Neural progenitor cell (in vitro differentiated cells): ENCODE measurements at places on chromosomes 3 and 15. TPM values are rescaled to one million over a fixed set of nuclear protein-coding genes. Genes with fewer than 3 reads are reported as not detected.

Gene SAMD7
- total RNA-seq: not detected in 2 replicates

Gene C3orf49
- not detected in 2 replicates for total RNA-seq

- H3K27ac ChIP-seq: no peak overlapping the region
- peaks cover 6% of the 10 kb centered on the region for H3K4me1 ChIP-seq
- peak; percentile 17 for DNase-seq
- H3K4me3 ChIP-seq: no peak overlapping the region
- H3K36me3 ChIP-seq: no peaks in the 10 kb centered on the region
Measured at GRCh38 chr3:57068437-57069089, 8.1 kb downstream of the SPATA12 start.

Gene BLM
- total RNA-seq: 35.2 and 58.0 TPM in 2 replicates

GRCh38 chr3:87867001-87867400 is 191.8 kb downstream of the CGGBP1 start:
- H3K36me3 ChIP-seq: no peaks in the 10 kb centered on the region
- DNase-seq: no peak
- H3K4me1 ChIP-seq: no peaks in the 10 kb centered on the region

DNA sequence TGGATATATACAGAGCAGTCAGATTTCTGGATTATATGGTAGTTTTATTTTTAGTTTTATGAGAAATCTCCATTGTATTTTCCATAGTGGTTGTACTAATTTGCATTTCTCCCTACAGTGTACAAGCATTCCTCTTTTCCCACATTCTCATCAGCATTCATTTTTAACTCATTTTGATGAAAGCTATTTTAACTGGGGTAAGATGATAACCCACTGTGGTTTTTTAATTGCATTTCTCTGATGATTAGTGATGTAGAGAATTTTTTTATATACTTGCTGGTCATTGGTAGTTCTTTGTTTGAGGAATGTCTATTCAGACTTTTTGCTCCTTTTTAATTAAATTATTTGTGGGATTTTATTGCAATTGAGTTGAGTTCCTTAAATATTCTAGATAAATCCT is 903.6 kb downstream of the DIPK2A start:
- no peak for DNase-seq
- H3K4me3 ChIP-seq: no peak overlapping the region
- H3K27ac ChIP-seq: no peak overlapping the region
- no peaks in the 10 kb centered on the region for H3K4me1 ChIP-seq

DNA sequence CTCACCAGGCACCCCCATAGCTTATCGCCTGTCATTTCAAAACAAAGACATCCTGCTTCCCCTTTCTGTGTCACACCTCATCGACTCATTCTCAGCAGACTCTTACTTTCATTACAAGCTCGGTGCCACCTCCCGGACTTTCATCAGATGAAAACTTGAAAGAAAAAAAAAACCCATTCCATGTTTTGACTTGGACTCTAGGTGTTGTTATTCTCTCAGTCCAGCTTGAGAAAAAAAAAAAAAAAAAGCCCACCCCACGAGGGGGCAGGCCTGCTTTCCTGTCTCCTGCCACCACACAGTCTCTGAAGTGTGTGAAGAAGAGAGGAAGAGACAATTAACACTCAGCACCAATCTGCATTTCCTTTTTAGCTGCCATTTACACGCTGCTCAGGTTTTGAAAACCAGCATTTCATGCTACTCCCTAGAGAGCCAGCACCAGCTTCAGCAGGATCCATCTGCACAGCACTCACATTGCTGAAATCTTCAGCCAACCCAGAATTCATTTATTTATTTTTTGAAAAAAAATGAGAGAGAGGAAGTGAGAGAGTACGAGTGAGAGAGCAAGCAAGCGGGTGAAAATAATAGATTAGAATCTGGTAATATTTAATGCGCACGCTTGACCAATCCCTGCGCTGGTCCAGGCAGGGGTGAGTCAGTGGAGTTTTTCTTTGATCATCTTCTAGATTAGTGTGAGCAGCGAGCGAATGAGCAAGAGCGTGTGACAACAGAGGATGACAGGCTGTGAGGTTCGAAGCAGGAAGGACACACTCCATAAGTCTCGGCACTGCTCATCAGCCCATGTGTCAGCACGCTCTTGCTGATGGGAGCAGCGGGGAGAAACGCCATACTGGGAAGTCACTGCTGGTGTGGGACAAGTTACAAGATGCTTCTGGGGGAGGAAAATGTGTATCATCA is 23.5 kb downstream of the ZNF80 start:
- no peak overlapping the region for H3K4me3 ChIP-seq
- H3K36me3 ChIP-seq: no peaks in the 10 kb centered on the region
- no peak overlapping the region for H3K27ac ChIP-seq
- peaks cover 13% of the 10 kb centered on the region for H3K4me1 ChIP-seq

Gene KLHL24
- total RNA-seq: 75.9 and 97.2 TPM in 2 replicates

GRCh38 chr15:59367022-59367451 is 5.6 kb downstream of the MYO1E start:
- H3K36me3 ChIP-seq: no peaks in the 10 kb centered on the region
- no peak overlapping the region for H3K27ac ChIP-seq
- no peak for DNase-seq
- peaks cover 6% of the 10 kb centered on the region for H3K4me1 ChIP-seq
- H3K27me3 ChIP-seq: peaks cover 15% of the 10 kb centered on the region

- H3K4me3 ChIP-seq: no peak overlapping the region
- peaks cover 13% of the 10 kb centered on the region for H3K27me3 ChIP-seq
- no peak overlapping the region for H3K27ac ChIP-seq
- no peak for DNase-seq
- H3K36me3 ChIP-seq: no peaks in the 10 kb centered on the region
Measured at GRCh38 chr15:68552773-68553172, 26.0 kb upstream of the CORO2B start.

DNA sequence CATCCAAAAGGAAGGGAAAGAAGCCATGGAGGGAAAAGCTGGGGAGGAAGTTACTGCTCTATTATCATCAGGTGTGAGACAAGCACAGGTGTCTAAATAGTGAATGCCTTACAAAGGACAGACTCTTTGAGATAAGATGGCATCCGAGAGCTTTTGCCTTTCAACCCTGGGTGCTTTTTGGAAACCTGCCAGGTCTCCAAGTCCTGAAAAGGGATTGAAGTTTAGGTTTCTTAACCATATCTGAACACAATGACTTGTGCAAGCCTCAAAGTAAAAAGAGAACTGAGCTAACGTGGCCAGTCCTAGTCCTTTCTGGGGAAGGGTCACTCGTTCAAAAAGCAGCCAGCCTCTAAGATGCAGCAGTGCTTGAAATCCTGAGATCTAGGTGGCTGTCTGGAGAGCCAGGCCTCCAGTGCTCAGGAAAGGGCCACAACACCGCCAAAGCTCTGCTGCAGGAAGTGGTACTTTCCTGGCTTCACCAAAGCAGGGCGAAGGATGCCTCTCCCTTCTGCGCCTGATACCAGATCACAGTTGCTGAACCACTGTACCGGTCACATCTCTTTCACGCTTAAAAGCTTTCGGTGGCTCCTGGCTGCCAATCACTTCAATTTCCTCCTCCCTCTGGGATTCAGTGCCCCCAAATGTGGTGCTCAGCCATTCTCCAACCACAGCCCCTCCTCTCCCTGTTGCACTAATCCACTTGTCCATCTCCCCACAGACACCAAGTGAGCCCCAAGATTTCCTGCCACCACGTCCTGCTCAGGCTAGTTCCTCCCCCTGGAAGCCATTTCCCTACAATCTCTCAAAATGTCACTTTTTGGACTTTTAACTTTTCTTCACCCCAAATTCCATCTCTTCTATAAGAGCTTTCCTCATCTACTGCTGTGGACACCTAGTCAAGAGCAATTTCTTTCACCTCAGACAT is 104.1 kb upstream of the LPP start:
- H3K27me3 ChIP-seq: no peaks in the 10 kb centered on the region
- H3K4me3 ChIP-seq: no peak overlapping the region
- no peak for DNase-seq
- no peak overlapping the region for H3K27ac ChIP-seq

GRCh38 chr3:4750306-4750968 is 228.8 kb upstream of the BHLHE40 start:
- H3K4me1 ChIP-seq: no peaks in the 10 kb centered on the region
- DNase-seq: peak; percentile 44
- H3K27ac ChIP-seq: no peak overlapping the region
- H3K36me3 ChIP-seq: no peaks in the 10 kb centered on the region

- no peaks in the 10 kb centered on the region for H3K36me3 ChIP-seq
- H3K4me1 ChIP-seq: no peaks in the 10 kb centered on the region
- H3K4me3 ChIP-seq: no peak overlapping the region
- H3K27me3 ChIP-seq: no peaks in the 10 kb centered on the region
- H3K27ac ChIP-seq: no peak overlapping the region
Measured at GRCh38 chr3:36257158-36257852, 123.0 kb upstream of the STAC start.

DNA sequence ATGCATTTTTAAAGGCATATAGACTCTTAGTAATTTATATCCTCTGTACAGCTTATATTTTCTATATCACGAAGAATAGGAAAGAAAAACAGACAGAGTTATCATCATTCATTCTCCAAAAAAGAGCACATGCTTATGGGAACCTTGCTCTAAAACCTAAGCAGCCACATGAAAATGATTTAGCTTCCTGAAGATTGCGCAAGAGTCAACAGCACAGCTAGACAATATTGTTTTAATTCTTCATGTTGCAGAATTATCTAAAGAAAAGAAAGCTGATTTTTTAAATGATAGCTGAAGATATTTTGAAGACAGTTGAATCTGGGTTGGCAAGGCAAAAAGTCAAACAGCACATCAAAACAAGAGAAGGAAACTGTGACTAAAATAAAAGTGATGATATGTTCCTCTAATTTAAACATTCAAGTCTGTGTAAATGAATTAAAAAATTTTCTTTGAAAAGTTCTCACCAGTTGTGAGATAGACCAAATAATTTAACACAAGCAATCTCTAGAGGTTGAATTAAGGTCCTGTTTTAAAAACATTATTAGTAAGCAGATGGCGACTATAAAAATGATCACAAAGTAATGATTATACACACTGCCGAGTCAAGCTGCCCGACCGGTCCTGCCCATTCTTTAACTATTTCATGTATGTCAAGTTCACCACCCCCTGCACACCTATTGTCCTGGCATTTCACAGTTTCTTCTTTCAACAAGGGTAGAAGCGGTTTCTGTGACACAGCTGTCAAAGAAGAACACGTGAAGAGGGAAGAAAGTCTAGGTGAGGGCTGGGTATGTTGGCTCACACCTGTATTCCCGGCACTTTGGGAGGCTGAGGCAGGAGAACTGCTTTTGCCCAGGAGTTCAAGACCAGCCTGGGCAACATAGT is 74.2 kb upstream of the BHLHE40 start:
- no peak for DNase-seq
- H3K4me3 ChIP-seq: no peak overlapping the region
- H3K27ac ChIP-seq: no peak overlapping the region
- peaks cover 12% of the 10 kb centered on the region for H3K4me1 ChIP-seq
- H3K36me3 ChIP-seq: no peaks in the 10 kb centered on the region

- H3K36me3 ChIP-seq: no peaks in the 10 kb centered on the region
- no peaks in the 10 kb centered on the region for H3K27me3 ChIP-seq
- no peaks in the 10 kb centered on the region for H3K4me1 ChIP-seq
- no peak for DNase-seq
- no peak overlapping the region for H3K27ac ChIP-seq
Measured at GRCh38 chr3:86578071-86578470, 412.9 kb downstream of the VGLL3 start.

DNA sequence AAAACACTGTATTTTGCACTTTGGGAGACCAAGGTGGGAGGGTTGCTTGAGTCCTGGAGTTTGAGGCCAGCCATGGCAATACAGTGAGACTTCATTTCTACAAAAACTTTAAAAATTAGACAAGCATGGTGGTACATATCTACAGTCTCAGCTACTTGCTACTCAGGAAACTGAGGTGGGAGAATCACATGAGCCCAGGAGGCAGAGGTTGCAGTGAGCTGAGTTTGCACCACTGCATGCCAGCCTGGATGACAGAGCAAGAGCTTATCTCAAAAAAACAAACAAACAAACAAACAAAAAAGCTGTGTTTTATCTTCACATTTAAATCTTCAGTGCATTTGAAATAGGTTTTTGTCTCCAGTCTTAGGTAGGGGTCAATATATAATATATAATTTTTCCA is 4.8 kb upstream of the SLC9C1 start:
- H3K4me3 ChIP-seq: no peak overlapping the region
- no peak overlapping the region for H3K27ac ChIP-seq
- peaks cover 6% of the 10 kb centered on the region for H3K36me3 ChIP-seq
- no peaks in the 10 kb centered on the region for H3K27me3 ChIP-seq
- DNase-seq: no peak

Gene KNG1
- not detected in 2 replicates for total RNA-seq

DNA sequence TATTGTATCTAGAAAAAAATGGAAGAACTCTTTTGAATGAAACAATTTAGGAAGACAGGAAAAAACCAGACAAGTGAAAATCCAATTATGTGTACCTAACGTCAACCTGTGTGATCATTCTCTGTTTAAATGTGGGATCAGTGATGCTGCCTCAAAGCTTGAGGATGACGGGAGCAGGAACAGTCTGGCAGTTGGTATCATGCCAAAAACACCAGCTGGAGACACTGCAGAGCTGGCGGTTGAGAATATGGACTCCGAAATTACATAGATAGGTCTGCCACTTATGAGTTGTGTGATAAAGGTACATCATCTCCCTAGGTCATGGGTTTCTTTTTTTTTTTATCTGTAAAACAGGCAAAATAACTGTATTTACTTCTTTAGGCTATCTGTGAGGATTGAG is 480.5 kb downstream of the CNTN4 start:
- H3K27ac ChIP-seq: no peak overlapping the region
- DNase-seq: no peak
- no peaks in the 10 kb centered on the region for H3K27me3 ChIP-seq
- H3K4me1 ChIP-seq: no peaks in the 10 kb centered on the region

- no peaks in the 10 kb centered on the region for H3K27me3 ChIP-seq
- peak overlapping the region; percentile 98 for H3K27ac ChIP-seq
- DNase-seq: peak; percentile 11
- peaks cover 8% of the 10 kb centered on the region for H3K36me3 ChIP-seq
- peaks cover 17% of the 10 kb centered on the region for H3K4me1 ChIP-seq
Measured at GRCh38 chr3:150545419-150546225, 674 bp downstream of the SERP1 start.

Gene MORC1
- total RNA-seq: not detected in 2 replicates

Gene LRRIQ4
- not detected in 2 replicates for total RNA-seq
